ENCODE measurements at places on chromosomes 11 and 22.

- peak; percentile 66 for DNase-seq
These were observed 67.7 kb upstream of the SORL1-AS1 start for GRCh38 chr11:121520243-121521144.

DNA sequence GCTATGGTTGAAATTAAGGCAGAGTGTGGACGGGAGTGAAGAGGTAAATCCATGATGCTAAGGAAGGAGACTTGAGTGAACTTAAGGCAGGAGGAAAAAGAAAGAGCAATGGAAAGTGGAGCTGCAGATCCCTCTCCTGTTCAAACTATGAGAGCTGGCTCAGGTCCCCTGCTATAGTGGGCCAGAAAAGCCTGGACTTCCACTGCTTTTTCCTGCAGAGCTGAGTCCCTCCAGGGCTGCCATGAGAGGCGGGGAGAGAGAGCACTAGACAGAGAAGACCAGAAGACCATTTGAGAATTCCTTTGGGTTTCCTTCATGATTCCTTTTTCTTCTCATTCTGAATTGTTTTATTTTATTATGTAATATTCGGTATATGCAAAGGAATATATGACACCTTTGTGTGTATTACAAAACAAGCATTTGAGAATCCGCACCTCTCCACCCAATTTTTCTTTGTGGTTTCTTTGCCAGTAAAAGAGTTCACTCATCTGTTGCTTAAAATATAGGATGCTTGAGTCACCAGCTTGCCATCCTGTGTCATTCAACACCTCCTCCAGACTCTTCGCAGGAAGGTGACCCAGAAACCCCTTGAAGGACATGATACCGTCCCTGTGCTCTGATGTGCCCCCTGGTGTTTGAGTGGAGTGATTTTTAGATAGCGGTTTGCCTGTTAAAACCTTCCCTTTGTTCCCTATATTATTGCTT is 24.4 kb downstream of the SREBF2 start:
- peak; percentile 74 for DNase-seq

DNA sequence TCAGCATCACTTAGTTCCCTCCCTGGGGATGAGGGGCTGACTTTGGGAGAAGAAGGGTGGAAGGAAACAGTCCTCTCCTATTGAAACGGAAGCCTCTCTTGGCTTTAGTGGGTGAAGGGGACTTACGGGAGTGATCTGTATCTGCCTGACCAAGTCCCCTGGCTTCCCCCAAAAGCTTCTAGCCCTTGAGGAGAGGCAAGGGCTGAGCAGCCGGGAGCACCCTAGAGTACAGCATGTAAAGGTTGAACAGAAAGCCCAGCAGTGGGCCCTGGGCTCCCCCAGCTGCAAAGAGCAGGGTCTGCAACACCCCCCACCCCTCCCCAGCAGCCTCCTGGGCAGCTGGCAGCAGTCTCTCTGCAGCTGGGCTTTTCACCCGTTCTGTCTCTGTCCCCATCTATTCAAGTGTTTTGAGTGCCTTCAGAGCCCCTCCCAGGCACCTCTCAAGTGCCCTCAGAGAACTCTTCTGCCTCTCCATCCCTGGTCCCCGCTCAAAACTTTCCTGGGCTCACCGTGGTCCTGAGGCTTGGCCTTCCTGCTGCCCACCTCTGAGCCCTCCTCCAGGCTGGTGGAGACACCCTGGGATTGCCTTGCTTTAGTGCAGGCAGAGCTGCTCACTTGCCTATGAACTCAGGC is 2.7 kb downstream of the CAPN5 start:
- no peak for DNase-seq

DNA sequence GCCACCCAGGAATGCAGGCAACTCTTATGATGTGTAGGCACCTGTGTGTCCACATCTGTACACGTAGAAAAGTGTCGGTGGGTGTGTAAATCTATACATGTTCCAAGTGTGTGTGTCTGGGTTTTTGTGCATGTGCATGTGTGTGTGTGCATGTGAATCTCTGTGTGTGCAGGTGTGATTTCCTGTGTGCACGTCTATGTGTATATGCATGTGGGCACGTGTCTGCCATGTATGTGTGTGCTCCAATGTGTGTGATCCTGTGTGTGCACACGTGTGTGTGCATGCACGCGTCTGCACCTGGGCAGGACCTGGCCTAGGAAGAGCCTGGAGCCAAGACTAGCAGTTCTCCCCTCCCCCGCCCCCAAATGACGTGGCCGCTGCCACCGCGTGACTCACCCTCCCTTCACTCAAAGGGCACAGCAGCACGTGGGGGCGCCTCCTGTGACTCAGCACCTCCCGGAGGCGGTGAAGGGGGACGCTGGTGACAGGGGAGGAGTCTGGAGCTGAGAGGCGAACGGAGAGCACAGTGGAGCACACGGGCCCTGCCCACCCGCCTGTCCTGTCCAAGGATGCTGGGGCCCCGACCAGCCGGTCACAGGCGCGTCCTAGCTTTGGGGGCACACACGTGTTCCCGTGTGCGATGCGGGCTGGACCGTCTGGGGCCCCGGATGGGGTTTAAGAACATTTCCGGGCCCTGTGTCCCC is 10.1 kb downstream of the PIM3 start:
- DNase-seq: peak; percentile 97

DNA sequence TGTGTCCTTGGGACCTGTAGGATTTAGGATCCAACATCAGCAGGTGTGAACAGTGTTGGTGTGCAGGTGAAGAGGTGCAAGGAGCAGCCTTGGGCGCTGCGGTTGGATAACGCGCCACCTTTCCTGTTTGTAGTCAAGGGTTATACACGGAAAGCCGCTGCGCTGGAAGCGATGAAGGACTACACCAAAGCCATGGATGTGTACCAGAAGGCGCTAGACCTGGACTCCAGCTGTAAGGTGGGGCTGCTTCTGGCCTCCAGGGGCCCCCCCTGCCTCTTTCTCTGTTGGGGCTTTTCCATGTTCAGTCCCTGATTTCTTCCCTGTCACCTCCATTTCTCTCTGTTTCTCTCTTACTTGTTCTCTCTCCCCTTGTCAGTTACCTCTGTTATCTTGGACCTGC is 3.5 kb upstream of the FERMT3 start:
- no peak for DNase-seq

DNA sequence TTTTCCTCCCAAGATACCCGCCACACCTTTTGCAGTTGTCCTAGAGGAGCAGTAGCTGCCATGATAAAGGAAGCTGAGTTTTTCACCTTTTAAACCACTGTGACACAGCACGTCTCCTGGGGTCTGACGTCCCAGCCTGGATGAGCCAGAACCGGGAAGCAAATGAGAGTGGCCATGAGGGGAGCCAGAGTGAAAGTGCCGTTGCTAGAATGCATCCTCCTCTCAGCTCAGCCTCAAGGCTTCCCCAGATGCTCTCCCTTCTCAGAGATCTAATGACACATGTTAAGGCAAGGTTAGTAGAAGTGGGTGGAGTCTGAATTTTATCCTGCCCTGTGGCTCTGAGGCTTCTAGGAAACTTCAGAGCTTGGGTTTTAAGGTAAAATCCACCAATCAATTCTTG is 23.4 kb upstream of the HTR3A start:
- no peak for DNase-seq

DNA sequence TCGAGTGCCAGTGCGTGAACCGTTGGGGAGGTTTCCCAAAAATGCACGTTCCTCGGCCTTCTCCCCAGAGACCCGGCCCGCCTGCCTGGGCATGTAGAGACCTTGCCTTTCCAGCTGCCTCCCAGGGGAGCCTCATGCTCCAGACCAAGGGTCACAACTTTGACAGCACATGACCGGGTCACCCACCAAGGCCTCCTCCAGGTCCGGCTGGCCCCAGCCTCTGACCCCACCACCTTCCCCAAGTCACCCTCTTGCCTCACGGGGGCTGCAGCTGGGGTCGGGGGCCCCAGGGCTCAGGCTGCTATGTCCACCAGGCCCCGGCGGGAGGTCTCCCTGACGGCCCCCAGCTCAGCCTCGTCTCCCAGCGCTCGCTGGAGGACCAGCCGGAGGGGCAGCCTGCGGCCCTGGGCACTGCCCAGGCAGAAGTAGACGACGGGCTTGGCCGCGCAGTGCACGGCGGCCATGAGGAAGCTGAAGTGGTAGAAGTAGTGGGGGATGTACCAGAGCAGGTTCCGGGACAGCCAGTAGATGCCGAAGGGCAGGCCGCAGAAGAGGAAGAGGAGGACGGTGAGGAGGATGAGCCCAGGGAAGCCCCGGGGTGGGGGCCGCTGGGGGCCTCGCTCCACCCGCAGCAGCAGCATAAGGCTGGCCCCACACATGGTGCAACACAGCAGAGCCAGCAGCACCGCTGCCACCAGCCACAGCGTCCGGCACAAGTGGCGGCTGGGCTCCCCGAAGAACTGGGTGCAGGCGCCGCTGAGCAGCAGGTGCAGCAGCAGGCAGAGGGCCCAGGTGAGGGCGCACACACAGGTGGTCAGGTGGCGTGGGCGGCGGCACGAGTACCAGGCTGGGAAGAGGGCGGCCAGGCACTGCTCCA is 4.4 kb downstream of the MRGPRE start:
- DNase-seq: no peak

- no peak for DNase-seq
These were observed 274.0 kb downstream of the SOX6 start for GRCh38 chr11:16082095-16083055.

GRCh38 chr11:128490092-128490491 is 97.3 kb downstream of the ETS1 start:
- no peak for DNase-seq

DNA sequence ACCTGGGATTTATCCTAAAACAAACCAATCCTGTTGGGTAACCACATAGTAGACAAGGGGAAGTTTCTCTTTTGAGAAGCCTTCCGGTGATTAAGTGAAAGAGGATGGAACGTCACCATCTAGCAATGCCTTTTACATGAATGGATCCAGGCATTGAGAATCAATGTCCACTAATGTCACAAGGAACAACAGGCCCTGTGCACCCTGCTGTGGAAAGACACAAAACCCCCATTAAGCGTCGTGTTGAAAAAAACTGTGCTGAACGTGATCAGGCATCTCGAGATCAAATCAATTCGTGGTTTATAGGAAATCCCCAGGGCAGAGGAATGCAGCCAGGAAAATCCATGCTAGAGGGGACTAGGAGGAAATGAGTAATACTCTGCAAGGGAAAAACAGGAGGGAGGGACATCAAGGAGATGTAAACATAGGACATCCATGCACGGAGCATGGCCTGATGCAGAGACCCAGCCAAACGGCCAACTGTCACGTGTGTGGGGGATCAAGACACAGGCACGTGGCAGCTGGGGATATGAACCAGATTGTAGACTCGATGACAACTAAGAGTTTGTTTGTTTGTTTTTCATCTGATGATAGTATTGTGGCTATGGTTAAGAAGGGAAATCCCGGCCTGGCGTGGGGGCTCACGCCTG is 38.6 kb upstream of the CARS1 start:
- peak; percentile 81 for DNase-seq
